Activated CD8-positive, alpha-beta memory T cell treated with anti-CD3 and anti-CD28 coated beads, Interleukin-2, amount 50 U/mL, for 4 hours (primary cell): ENCODE measurements at places on chromosomes 7 and 10.

GRCh38 chr7:1552200-1552599, 3.8 kb downstream of the TMEM184A start:
- no peak for DNase-seq

DNA sequence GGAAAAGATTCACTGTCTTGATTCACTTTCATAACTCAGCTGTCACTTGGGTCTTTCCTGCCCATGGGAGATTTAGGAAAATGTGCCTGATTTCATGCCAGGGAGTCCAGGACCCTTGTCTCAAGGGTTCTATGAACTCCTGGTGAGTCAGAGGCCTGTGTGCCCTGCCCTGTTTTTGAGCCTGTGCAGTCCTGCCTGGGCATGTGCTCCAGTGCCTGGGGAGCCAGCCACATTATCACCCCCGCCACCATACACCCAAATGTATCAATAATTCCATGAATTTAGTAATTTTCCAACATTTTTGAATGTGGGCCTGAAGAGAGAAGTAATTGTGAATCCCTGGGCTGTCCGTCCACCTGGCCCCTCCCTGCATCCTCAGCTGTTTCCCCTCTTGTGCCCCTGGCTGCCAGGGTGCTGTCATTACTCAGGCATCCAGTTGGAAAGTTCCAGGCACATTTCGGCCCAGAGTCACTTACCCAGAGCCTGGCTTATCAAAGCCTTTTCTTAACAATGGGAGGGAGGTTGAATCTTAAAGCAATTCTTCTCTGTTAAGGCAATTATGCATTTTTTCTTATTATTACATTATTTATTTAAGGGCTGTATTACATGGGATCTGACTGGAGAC, 287.8 kb upstream of the CDC14C start:
- DNase-seq = no peak

DNA sequence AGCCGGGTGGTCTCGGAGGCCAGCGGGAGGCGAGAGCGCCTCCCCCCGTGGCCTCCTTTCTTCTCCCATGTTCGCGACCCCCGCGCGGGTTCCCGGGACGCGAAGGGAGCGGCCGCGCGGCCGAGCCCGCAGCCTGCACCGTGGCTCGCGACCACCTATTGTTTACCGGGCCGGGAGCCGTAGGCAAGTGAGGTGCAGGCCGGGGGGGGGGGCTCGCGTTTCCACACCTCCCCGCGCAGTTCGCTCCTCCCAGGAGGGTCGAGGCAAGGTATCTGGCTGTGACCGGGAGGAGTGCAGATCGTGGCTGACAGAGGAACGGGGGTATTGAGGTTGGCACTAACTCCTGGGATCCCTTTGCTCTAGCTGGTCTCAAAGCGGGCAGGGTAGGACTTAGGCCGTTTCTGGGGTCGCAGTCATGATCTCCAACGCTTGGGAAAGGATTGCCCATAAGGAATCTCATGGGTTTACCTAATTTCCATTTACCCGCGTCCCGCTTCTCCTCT, 734 bp downstream of the PTPN12 start:
- DNase-seq = peak; percentile 28

GRCh38 chr10:13717936-13718772, 131.4 kb downstream of the PRPF18 start:
- DNase-seq = peak; percentile 21

- DNase-seq = no peak
These were observed 39.3 kb downstream of the RABGEF1 start for GRCh38 chr7:66779669-66780409.

DNA sequence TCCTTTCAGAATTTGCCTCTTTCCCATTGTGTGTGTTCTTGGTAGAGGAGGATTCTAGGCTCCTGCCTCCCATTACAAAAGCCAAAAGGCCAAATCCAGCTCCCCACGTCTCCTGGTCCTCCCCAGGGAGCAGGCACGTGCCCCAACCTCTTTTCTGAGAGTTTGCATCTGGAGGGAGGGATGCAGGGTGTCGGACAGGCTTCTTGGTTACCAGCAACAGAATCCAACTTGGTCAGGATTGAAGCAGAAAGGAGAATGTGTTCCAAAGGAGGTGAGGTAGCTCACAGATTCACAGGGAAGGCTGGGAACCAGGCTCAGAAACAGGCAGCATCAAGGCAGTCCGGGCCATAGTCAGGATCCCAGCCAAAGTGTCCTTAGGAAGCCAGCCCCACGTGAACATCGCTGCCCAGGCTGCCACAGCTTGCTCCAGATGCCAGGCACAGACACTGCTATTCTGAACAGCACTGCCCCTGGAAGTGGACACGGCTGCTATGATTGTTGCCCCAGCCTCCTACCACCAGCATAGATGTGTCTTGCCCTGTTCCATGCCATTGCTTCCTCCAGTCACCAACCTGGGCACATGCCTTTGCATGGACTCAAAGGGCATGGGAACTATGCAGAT, 264.2 kb upstream of the ZMIZ1 start:
- DNase-seq = no peak

- DNase-seq = no peak
These were observed 253.2 kb downstream of the BMPER start for GRCh38 chr7:34158368-34159153.

GRCh38 chr7:150374026-150374425, 5.1 kb upstream of the ZNF775 start:
- DNase-seq = no peak
